ENCODE measurements at places on chromosomes 13 and 19.

- no peak for DNase-seq
Measured at GRCh38 chr13:52695856-52696255, 43.2 kb downstream of the SUGT1 start.

GRCh38 chr19:50705422-50706019 lies 14.1 kb downstream of the SHANK1 start:
- peak; percentile 84 for DNase-seq

DNA sequence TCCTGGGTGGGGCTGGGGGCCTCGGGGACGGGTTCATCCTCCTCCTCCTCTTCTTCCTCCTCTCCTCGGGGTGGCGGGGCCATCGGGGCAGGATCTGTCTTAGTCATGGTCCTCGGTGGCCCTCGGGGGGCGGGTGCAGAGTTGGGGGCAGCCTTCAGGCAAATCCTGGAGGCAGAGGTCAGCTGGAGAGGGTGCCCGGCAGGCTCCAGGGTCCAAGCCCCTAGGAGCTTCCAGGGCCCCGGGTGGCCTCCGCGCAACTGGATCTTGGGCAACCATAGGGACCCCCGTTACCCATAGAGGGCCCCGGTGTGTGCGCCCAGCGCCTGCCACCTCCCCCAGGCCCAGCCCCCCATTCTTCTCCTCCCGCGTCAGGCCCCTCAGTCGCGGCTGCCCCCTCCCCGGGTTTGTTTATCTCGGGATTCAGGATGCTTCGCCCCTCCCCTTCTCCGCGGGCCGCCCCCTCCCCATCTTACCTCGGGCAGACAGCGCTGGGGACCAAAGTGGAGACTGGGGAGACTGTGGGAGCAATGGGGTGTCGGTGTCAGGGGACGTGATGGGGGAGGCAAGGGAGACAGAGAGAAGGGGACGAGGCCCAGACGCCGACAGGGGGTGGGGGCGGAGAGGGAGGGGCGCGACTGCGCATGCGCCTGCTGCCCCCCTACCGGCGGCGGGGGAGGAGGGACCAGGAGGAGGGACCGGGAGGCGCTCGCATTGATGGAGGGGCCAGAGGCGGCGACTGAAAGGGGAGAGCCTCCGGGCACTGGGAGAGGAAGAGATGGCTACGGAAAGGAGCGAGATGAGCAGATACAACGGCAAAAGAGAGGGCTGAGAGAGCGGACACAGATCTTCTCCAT lies at the start of gene CLIP3:
TSS of gene CLIP3 (minus strand) at position 623 of the 854 bp plus-strand sequence. CDS start at position 107, 516 bp downstream.
- no peak for DNase-seq

DNA sequence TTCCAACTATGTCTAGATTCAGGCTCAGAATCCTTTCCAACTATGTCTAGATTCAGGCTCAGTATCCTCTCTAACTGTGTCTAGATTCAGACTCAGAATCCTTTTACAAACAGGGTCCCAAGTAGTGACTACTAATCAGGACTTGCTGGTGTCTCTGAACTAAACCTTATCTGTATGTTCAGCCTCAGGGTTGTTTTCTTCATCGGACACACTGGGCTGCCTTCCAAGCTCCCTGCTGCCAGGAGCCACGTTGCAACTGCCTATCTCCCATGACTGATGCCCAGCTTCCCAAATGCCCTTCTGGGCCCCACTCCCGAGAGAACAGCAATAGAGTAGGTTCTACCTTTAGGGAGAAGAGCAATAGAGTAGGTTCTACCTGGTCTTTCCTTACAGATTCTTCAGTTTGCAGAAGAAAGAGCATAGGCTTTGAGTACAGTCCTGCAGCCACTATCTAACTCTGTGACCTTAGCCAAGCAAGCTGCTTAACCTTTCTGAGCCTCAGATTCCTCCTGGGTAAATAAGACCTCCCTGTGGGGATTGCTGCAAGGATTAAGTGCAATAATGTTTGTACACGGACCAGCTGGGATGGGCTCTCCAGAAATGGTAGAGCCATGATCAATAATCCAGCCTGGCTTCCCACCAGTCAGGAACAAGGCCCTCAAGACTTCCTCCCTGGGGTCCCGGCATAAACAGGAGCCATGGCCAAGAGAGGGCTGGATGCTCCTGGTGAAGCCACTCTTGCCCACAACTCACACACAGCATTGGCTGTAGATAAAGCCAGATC lies 61.5 kb downstream of the ZIC5 start:
- no peak for DNase-seq

DNA sequence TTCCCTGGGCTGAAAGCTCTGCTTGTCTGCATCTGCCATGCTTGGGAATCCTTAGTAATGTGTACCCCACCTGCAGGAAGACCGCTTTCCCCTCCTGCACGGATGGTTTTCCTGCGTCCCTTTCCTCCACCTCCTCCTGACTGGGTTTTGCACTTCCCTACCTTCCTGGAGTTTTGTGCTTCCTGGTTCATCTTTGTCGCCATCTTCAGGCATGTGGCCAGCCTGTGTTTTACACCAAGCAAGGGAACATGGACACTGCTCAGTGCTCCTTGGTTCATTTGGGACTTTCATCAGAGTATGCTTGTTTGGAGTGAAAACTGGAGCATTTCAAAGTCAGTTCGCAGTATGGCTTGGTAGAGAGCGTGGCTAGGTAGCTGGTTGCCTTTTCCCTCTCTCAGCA lies 30.7 kb downstream of the ERICH6B start:
- DNase-seq = no peak

DNA sequence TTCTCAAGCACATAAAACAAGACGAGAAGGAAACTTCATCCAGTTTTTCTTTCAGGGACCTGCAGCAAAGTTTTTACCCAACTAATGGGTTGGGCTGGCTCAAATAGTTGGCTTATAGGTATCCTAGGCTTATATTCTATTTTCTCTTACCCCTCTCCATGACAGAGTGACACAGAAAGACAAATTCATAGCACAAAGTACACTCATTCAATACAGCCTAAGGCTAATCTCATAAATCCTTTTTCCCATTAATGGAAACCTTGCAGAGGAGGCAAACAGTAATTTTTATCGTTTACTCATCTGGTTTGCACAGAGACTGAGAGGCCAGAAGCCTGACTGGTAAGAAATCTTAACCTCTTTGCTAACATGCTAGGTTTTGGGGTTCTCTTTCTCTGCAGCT lies 1589.9 kb downstream of the SLITRK1 start:
- DNase-seq = no peak

- no peak for DNase-seq
Measured at GRCh38 chr13:83905641-83906040, 23.4 kb upstream of the SLITRK1 start.

- no peak for DNase-seq
Measured at GRCh38 chr13:98450026-98450425, 126.9 kb downstream of the STK24 start.

- no peak for DNase-seq
Measured at GRCh38 chr19:45599286-45599685, 2.7 kb downstream of the GPR4 start.

DNA sequence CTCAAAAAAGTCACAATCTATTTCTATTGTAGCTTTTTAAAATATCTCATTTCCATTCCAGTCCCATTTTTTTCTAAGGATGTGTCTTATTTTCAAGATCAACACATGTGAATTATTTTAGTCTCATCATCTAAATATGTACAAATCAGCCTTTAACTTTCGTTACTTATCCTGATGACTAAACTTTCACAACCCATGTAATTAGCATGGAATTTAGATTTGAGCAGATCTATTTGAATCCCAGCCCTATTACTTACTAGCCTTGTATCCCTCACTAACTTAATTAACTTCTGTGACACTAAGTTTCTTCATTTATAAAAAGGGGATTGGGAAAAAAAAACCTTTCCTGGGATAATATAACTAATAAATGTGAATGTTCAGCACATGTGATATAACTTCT lies 81.1 kb downstream of the UFM1 start:
- DNase-seq = peak; percentile 11

- no peak for DNase-seq
Measured at GRCh38 chr13:31044364-31045285, 112.2 kb downstream of the TEX26 start.

- DNase-seq = peak; percentile 14
Measured at GRCh38 chr13:78022164-78022877, 103.7 kb upstream of the EDNRB start.

GRCh38 chr19:17333611-17334413 lies 843 bp downstream of the ANO8 start:
- no peak for DNase-seq

GRCh38 chr19:48081106-48081505 lies 29.5 kb downstream of the PLA2G4C start:
- no peak for DNase-seq

- DNase-seq = no peak
Measured at GRCh38 chr19:40322951-40323615, 25.1 kb downstream of the C19orf47 start.

DNA sequence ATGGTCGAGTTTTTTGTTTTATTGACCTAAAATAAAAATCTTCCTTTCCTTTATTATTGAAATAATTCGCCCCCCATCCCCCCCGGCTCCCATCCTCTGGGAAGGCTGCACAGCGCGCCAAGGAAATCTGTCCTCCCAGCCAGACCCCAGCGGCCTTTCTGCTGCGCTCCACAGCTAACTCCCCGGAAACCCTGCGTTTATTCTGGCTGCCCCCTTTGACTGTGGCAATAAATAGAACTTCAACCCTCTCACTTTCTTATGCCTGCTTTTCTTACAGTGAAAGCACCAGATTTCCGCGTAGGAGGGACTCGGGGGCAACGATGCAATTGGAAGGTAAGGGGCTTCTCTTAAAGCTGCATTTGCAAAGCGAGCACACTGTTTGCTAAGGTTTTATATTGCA lies 9.7 kb upstream of the C19orf12 start:
- DNase-seq = no peak

DNA sequence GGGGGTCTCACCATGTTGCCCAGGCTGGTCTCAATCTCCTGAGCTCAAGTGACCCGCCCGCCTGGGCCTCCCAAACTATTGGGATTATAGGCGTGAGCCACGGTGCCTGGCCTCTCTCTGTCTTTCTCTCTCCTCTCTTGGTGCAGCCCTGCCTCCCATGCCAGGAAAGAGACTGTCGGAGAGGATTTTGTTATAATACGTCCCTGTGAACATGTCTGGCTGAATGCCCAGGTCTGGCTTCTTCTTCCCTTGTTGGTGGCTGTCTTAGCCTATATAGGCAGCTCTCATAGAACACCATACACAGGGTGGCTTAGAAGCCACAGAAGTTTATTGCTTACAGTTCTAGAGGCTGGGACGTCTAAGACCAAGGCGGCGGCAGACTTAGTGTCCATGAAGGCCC lies 46.4 kb downstream of the PEX11G start:
- no peak for DNase-seq

DNA sequence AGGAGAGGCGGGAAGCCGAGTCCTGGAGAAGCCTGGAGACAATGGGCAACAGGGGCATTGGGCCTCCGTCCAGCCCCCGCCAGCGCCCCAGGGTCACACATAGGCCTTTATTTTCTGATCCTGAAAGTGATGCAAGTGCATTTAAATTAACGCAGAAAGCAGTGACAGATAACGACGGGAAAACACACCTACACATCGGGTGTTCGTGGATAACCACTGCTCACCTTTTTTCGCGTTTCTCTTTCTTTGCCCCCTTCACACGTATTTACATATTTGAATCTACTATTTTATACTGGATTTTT lies 30.4 kb upstream of the GRTP1 start:
- DNase-seq = no peak

DNA sequence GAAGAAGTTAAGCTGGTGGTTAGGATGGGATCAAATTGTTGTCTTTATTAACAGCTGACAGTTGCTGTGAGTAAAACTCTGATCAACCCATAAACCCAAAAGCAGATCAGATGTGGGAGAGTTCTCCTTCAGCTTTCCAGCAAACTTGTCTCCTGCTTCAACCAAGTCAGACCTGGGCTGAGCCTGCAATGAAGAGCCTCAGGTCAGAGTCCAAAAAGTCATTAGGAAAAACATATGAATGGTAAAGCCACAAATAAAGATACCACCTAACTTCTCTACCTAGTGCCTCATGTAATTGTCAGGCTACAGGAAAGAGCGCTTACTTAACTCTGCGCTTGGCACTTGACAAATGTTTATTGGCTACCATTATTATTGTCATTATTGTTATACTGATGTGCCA lies 21.9 kb upstream of the UBE2L5 start:
- DNase-seq = no peak

- no peak for DNase-seq
Measured at GRCh38 chr19:51417810-51418157, 342 bp upstream of the SIGLEC10 start.

DNA sequence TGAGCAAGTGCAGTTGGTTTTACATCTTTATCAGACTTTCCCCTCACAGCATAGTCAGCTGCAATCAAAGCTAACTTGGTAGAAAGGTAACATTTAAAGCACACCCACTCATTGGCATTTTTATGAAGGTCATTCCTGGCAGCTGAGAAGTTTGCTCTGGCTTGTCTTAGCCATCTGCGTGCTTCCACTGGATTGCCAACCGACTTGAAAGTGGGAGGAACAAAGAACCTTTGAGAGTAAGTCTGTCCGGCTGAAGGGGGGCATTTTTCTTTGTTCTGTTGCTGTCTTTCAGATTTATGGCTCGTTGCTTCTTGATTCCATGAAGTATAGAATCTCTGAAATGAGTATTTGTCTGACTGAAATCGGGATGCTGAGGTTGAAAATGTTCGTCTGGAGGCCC lies 103.1 kb downstream of the SACS start:
- no peak for DNase-seq

GRCh38 chr19:52138983-52139251 lies 821 bp downstream of the ZNF616 start:
- no peak for DNase-seq

GRCh38 chr19:55460670-55461258 lies 678 bp downstream of the ISOC2 start:
- DNase-seq = no peak

GRCh38 chr19:2291185-2291751 lies 9.3 kb upstream of the PEAK3 start:
- no peak for DNase-seq

GRCh38 chr13:22275393-22275792 lies 604.5 kb downstream of the FGF9 start:
- DNase-seq = no peak

- DNase-seq = no peak
Measured at GRCh38 chr19:42129399-42130253, 2.6 kb downstream of the POU2F2 start.

DNA sequence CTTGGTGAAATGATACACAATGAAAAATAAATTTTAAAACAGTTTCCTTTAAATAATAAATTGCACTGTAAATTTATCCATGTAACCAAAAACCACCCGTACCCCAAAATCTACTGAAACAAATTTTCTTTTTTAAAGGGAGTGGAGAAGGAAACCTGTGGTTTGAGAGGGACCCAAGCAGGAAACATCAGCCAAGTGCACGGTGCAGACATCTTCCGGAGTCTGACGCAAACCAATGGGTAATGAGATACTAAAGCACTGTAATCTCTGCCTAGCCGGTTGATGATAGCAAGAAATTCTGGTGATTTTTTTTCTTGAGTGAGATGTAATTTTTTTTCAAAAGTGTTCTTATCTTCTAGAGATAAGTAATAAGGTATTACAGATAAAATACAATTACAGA lies 115.4 kb downstream of the ABCC4 start:
- DNase-seq = no peak

- peak; percentile 34 for DNase-seq
Measured at GRCh38 chr19:55116232-55116858, 1.1 kb downstream of the PPP1R12C start.

GRCh38 chr13:27339299-27339698 lies 68.7 kb downstream of the RASL11A start:
- DNase-seq = no peak

GRCh38 chr13:79663435-79663834 lies 182.5 kb downstream of the NDFIP2 start:
- DNase-seq = no peak

GRCh38 chr19:3908266-3909054 lies 24.4 kb upstream of the NMRK2 start:
- no peak for DNase-seq

- DNase-seq = peak; percentile 77
Measured at GRCh38 chr19:680287-681028, 4.3 kb downstream of the FSTL3 start.
